Activated T-cell treated with anti-CD3 and anti-CD28 coated beads for 24 hours (primary cell): ENCODE measurements at places on chromosomes 16 and 17.

- no peak for DNase-seq
Observed at GRCh38 chr16:56450275-56450985, 702 bp downstream of the NUDT21 start.

- DNase-seq: peak; percentile 42
Observed at GRCh38 chr16:2663553-2664546, 18.5 kb upstream of the KCTD5 start.

DNA sequence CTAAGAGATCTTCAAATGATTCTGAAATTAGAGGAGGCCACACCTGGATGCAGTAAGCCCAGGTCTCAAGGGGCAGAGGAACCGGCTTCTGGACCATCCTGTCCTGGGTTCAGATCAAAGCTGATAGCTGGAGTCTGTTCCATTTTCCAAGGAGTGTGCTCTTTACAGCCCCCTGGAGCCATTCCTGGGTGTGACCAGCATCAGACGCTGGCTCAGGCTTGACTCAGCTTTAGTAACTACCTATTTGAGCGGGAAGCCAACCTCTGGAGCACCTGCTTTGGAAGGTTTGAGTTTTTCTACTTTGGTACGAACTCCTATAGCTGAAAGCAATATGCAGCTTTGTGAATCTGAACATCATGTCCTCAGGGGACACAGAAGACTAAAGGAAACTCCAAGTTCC, 12.9 kb upstream of the BBS2 start:
- DNase-seq: no peak

GRCh38 chr17:50132104-50132794, 2.3 kb upstream of the SAMD14 start:
- DNase-seq: no peak

DNA sequence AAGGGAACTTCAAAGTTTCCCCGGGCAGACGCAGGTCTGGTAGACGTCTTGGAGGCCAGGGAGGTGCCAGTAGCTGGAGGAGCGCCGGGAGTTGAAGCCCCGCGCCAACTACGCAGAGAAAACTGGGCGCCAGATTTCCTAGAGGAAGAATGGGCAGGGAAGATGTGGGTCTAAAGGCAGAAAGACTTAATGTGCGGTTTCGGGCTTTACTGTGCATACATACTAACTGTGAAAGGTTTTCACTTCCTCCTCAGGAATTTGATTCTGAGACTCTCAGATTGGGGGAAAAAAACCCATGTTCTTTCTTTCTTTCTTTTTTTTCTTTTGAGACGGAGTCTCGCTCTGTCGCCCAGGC, 331 bp upstream of the ZNF287 start:
- no peak for DNase-seq

DNA sequence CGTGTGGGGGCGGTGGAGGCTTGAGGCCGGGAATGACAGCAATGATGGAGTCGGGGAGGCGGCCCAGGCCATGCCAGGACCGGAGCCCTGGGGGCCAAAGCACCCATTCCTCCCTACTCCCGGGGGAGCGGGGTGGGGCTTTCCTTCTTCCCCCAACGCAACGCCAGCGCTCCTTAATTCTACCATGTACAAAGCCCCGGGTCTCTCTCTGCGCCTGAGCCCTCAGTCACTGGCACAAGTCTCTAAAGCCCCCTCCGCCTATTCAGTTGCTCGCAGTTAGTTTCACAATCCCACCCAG, 245 bp upstream of the RNF227 start:
- DNase-seq: no peak

DNA sequence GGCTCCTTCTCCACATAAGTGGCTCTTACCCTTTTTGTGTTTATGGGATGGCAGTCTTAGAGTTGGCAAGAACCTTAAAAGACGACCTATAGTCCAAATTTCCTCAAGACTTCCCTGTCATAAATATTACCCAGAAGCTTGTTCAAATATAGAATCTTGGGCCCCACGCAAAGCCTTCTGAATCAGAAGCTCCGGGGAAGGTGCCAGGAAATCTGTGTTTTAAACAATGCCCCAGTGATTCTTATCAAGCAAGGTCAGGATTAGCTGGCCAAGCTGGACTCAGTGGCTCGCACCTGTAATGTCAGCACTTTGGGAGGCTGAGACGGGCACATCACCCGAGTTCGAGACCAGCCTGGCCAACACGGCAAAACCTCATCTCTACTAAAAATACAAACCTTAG, 85.7 kb downstream of the TIMM22 start:
- DNase-seq: no peak

GRCh38 chr17:73879987-73880386, 235.7 kb upstream of the SDK2 start:
- no peak for DNase-seq

- no peak for DNase-seq
Observed at GRCh38 chr17:8470447-8471047, 34.9 kb downstream of the NDEL1 start.

DNA sequence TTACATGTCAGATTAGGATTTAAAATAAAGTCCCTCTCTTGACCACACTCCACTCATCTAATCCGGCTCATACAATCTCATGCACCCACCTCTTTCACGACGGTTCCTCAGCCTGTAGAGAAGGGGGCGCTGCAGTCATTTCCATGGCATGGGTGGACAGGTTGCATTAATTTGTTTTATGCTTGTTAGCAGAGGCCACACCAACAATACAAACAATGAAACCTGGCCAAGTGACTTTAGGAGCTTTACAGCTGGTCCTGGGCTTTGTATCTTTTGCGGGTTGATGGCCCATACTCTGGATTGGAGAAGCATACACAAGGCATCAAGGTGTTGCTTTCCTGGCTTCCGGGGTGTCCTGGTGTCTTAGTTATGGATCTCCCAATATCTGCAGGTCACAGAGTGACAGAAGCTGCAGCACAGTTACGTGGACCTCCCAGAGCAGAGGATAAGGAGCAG, 9.7 kb upstream of the SNF8 start:
- no peak for DNase-seq

DNA sequence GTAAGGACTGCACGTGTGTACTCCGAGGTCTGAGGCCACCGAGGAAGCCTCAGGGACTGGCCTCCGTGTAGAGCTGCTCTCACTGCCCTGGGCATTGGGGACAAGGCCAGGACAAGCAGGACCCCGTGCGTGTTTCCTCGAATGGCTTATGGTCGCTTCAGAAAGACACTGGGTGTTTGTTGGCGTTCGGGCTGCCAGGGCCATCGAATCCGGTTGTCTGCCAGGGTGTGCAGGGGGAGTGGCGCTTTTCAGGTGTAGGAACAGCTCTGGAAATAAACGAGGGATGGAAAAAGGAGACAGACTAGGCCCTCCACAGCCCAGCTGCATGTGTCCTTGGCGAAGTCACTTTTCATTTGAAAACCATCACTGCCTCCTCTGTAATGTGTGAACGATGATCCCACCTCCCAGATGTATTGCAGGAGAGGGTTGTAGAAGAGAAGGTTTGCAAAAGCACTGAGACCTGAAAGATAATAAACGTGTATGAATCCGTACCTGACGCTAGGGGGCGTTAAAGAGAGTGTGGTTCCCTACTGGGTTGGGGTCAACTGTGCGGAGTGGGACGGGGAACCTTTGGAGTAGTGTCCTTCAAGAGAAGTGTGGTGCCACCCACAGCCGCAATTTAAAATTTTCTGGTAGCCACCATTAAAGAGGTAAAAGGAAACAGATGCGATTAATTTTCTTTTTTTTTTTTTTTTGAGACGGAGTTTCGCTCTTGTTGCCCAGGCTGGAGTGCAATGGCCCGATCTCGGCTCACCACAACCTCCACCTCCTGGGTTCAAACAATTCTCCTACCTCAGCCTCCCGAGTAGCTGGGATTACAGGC, 2.1 kb upstream of the ZSCAN10 start:
- DNase-seq: peak; percentile 35

DNA sequence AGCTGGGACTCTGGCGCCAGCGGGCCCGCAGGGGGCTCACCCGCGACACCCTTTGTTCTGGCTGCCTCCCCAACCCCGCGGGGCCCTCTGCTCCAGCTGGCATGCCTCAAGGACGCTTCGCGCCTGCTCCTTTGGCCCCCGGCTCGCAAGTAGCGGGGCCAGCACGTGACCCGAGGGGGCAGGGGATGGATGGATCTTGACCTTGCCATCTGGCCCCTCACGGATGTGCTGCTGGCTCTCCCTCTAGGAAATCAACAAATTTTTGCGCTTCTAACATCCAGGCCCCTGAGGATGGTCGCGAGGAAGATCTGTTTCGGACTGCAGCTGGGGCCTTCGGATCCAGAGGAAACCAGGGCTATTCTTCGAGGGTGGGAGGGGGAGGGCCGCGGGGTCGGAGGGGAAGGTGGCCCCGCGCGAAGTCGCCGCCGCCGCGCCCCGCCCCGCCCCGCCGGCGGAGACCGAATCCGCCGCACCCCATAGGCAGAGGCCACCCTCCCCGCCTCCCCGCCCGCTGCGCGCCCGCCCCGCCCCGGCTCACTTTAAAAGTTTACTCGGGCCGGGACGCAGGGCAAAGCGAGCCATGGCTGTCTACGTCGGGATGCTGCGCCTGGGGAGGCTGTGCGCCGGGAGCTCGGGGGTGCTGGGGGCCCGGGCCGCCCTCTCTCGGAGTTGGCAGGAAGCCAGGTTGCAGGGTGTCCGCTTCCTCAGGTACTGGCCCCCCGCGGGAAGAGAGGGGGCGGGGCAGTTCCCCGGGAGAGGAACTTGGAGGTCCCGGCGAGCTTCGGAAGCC, at the start of gene ACSF2:
Gene ACSF2 (plus strand): TSS at position 537 of the 790 bp plus-strand sequence. CDS start 44 bp downstream, at position 581.
- peak; percentile 59 for DNase-seq

GRCh38 chr17:48427598-48427997, 2.4 kb downstream of the SKAP1 start:
- DNase-seq: peak; percentile 62

GRCh38 chr17:34249061-34249460, 6.0 kb upstream of the CCL2 start:
- no peak for DNase-seq

GRCh38 chr16:1635070-1635469, 22.9 kb downstream of the CRAMP1 start:
- DNase-seq: no peak

DNA sequence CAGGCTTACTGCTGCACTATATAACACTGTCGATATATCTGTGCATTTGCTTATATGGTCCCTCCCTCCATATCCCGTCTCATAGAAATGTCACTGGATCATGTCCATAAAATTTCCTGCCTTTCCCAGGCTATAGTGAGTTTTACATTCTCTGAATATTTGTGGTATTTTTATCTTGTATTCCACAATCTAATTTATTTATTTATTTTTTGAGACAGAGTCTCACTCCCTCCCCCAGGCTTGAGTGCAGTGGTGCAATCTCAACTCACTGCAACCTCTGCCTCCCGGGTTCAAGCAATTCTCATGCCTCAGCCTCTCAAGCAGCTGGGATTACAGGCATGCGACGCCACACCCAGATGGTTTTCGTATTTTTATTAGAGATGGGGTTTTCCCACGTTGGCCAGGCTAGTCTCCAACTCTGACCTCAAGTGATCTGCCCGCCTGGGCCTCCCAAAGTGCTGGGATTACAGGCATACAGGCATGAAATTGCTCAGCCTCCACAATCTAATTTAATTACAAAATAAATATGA, 12.9 kb downstream of the TRIM37 start:
- DNase-seq: no peak
